A549 (cell line): ENCODE measurements at places on chromosomes 2 and 18.

GRCh38 chr2:26786207-26787028 is 562 bp downstream of the CENPA start:
- no peak for DNase-seq

DNA sequence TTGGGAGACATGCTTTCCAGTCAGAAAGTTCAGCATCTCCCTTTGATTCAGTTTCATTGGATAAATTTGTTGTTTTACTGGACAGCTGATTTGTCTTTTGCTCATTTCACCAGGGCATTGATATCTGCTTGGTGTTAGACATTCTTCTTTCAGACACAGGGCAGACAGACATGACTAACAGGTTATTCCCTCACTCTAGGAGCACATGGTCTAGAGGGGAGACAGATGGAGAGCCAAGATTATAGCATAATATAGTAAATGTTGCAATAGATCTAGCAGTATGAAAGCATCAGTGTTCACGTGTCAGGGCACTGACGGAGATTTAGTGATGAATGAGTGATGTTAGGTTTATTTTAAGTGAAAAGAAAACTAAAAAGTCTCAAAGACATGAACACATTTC is 187.0 kb upstream of the CYRIA start:
- no peak for DNase-seq

DNA sequence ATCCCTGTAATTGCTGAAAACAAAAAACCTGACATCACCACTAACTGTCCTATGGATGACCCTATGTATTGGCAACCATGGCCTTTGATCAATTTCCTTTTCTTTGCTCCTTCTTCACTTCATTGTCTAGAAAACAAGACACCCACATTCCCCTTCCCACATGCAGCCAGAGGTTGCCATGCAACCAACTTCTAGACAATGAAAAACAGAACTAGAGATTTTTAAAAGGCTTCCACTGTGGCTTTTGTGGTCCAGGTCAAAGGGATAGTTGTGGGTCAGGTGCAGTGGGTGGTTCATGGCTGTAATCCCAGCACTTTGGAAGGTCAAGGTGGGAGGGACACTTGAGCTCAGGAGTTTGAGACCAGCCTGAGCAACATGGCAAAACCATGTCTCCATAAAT is 139.3 kb upstream of the DOK6 start:
- DNase-seq: no peak

DNA sequence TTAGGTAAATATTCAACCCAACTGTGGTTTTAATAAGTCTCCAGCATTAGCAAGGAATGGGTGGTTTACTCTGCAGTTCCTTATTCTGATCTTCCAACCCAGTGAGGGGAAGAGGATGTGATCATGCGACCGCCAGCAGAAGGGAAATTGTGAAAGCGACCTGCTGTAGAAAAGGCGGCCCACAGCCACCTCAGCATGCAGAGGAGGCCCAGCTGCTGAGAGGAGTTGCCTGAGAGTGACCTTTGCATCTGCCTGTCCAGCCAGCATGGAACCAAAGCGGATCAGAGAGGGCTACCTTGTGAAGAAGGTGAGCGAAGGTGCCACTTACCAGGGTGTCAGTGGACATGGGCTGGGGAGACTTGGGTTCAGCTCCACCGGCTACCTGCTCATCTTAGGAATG is at the start of gene PLEK:
Gene PLEK, plus strand, starts transcription at position 196 of the 400 bp plus-strand sequence. Its CDS starts 70 bp downstream, at position 266.
- no peak for DNase-seq

DNA sequence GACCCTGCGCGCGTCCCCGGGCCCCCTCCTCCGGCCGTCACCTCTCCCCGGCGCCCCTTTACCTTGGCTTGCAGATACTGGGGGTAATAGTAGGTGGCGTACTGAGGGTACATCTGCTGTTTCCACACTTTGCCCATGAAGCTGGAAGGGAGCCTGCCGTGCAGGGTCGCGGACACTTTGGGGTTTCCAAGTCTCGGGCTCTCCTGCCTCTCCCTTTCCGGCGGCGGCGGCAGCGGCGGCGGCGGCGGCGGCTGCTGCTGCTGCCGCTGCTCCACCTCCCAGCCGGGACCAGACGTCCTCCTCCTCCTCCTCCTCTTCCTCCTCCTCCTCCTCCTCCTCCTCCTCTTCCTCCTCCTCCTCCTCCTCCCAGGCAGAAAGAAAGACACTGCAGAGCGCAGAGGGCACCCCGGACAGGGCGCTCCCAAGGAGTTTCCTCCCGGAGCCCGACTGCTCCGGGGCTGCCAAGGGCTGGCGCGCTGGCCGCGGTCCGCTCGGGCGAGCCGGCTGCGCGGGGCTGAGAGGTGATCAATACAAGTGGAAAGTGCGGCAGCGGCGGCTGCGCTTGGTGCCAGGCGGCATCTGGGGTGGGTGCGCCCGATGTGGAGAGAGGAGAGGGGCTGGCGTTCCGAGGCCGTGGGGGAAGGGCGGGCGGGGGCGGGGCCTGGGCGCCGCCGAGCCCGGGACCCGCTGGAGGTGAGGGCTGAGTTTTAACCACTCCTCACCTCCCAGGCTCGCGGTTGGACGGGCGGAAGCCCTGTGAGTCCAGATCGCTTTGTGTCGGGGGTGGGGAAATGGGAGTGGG is at the start of gene RBMS1:
Gene RBMS1, minus strand, starts transcription at position 581 of the 802 bp plus-strand sequence. Its CDS starts 444 bp downstream, at position 137.
- DNase-seq: peak; percentile 46
